ENCODE measurements at places on chromosomes 3 and 15.

GRCh38 chr3:18258492-18258891 lies 166.6 kb downstream of the SATB1 start:
- DNase-seq: no peak

GRCh38 chr3:152622811-152623167 lies 212.1 kb upstream of the P2RY1 start:
- DNase-seq: no peak

DNA sequence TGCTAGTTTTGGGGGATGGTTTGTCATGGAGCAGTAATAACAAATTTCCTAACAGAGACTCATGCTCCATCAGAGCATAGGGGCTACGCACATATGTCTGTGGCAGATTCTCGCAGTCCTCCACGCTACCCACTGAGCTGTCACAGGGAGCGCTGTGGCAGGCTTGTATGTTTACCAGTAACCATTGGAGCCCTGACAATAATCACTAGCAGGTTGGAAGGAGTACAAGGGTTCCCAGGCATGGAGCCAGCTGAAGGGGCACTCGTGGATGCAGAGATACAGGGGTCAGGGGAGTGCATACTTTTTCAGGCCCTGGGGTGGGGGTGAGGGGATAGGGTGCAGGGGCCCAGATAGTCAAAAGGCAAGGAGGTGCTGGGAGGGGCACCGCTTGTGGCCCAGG lies 7.9 kb upstream of the GP9 start:
- DNase-seq: no peak

GRCh38 chr3:40201770-40202169 lies 107.7 kb upstream of the EIF1B start:
- DNase-seq: no peak

DNA sequence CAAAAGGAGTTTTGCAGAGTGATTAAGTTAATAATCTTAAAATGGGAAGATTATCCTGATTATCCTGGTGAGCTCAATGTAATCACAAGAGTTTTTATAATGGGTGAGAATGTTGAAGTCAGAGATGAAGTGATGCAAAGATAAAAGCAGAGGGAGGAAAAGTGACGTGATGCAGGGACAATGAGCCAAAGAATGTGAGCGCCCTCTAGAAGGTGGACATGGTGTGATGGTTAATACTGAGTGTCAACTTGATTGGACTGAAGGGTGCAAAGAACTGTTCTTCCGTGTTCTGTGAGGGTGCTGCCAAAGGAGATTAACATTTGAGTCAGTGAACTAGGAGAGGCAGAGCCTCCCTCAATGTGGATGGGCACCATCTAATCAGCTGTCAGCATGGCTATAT lies 569.6 kb upstream of the AGTR1 start:
- DNase-seq: no peak

DNA sequence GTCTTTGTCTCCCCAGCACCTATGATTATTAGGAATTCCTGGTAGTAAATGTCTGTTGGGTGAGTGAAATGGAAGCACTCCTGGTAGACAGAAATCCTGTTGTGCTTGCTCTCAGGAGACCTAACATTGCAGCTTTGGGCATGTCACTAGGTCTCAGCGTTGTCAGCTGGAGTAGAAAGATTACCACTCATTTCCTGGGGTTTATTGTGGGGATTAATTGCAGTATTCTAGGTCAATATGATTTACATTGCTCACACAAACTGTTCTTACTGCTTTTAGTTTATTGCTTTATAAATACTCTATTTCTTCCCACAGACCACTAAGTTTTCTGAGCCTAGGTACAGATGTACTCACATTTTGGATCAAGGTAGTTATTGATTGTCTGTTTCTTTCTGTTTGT lies 5.1 kb downstream of the TSEN2 start:
- no peak for DNase-seq

- DNase-seq: no peak
Observed at GRCh38 chr3:191320316-191320715, 8.9 kb upstream of the CCDC50 start.

GRCh38 chr3:50090984-50091383 lies 2.3 kb downstream of the RBM5 start:
- no peak for DNase-seq

GRCh38 chr15:86231864-86232721 lies 152.4 kb downstream of the AGBL1 start:
- no peak for DNase-seq

GRCh38 chr15:101641894-101642293 lies 10.3 kb downstream of the TM2D3 start:
- DNase-seq: no peak

DNA sequence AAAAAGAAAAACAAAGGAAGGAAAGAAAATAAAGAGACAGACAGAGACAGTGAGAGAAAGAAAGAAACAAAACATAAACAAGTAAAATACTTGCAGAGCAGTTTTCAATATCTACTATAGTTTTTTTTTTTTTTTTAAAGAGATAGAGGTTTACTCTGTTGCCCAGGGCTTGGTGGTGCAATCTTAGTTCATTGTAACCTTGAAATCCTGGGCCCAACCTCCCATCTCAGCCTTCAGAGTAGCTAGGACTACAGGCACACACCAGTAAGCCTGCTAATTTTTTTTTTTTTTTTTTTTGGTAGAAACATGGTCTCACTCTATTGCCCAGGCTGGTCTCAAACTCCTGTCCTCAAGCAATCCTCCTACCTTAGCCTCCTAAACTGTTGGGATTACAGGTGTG lies 23.1 kb downstream of the CLASP2 start:
- DNase-seq: no peak

- DNase-seq: no peak
Observed at GRCh38 chr15:85837881-85838280, 43.2 kb upstream of the KLHL25 start.

GRCh38 chr3:58743296-58743695 lies 76.7 kb upstream of the FAM3D start:
- no peak for DNase-seq

- no peak for DNase-seq
Observed at GRCh38 chr3:122200661-122201060, 17.2 kb downstream of the CASR start.

- DNase-seq: no peak
Observed at GRCh38 chr3:176776622-176777175, 420.6 kb downstream of the TBL1XR1 start.

GRCh38 chr3:134189849-134190248 lies 60.8 kb downstream of the RYK start:
- no peak for DNase-seq

DNA sequence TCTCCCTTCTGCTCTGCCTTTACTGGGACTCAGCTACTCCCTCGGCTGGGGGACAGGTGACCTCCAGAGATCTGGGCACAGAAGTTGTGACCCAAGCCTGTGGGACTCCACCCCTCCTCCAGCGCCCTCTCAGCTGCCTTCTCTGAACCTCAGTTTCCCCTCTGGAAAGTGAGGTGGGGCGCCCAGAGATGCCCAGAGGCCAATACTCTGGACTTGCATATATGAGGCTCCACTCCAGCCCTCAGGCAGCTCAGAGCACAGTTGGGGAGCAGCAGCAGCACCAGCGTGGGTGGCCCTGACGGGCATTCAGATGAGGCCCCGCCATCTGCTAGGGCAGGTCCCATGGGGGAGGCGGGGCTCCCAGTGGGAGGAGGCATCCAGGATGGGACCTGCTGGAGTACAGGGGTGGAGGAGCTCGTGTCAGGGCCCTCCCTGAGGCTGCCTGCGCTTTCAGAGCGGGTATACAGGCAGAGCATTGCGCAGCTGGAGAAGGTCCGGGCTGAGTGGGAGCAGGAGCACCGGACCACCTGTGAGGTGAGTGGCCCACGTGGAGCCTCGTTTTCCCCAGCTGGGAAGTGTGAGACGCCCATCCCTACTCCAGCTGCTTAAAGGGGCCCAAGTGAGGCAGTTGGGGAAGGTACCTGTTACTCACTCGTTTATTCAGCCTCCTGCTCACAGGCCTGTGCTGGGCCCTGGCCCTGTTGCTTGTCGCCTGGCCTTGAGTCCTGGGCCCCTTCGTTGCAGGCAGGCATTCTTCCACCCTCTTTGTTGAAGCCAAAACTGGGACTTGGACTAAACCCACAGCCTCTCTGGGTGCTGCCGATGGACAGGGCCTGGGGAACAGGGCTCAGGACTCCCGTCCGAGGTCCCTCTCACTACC lies 35.4 kb downstream of the PSTPIP1 start:
- DNase-seq: no peak

- DNase-seq: no peak
Observed at GRCh38 chr3:149654188-149654601, 3.6 kb downstream of the WWTR1 start.

DNA sequence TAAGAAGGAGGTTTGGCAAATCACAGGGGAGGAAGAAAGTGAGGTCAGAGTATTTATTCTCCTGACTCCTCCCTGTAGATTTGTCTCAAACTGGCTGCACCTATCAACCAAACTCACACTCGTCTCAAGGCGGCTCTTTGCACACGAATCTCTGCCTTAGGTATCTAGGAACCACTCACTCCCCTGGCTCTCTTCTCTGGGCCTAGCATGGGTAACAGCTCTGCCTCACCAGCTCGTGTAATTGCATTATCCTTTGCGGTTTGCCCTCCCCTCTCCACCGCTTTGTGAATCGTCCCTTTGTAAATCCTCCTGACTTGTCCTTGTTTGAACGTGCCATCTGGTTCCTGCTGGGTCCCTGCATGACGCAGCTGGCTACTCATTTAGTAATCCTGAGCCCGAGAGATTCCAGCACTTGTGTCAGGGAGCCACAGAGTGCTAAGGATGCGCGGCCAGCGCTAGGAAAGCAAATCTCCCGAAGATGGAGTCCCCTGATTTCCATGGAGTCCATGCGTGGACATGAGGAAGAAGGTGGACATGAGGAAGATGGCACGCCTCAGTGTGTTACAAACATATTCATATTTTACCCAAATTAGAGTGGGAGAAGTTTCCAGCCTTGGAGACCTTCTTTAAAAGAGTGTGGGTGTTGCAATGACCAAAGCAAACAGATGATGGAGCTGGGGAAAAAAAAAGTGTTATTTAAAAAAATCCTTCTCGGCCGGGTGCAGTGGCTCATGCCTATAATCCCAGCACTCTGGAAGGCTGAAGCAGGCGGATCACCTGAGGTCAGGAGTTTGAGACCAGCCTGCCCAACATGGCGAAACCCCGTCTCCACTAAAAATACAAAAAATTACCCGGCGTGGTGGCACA lies 26.7 kb downstream of the NRROS start:
- DNase-seq: no peak

DNA sequence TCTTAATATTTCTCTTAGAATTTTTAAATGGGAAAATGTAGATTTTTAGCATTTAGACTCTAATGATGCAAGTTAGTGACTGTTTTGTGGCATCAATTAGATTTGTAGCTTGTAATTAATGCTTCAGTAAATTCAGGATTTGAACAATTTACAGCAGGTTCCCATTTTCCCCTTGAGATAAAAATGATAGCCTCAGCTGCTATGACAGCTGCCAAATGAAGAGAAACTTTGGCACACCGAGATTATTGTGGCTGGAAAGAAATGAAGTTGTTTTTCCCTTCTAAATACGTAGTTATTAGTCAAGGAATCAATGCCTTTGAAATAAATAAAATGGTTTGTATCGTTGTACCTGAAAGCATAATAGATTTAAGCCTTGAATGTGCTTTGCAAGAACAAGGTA lies 206.4 kb upstream of the P2RY1 start:
- no peak for DNase-seq

DNA sequence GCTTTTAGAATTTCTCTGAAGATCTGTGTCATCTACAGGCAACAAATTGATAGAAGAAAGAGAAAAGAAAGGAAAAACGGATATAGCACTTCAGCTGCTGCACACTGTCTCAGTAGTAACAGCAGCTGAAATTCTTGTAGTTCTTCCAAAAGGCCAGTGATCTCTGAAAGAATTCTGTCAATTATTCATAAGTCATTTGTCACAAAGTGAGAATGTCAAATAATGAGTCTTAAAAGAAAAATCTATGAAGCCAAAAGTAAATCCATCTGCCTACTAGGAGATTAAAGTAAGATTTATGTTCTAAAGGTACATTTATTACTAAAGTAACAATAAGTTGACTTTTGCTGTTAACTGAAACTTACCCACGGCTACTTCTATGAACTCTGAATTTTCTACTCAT lies 24.6 kb downstream of the IFT80 start:
- no peak for DNase-seq

- DNase-seq: no peak
Observed at GRCh38 chr3:110886222-110886893, 185.3 kb upstream of the NECTIN3 start.

GRCh38 chr3:46314517-46314916 lies 39.4 kb upstream of the CCR2 start:
- DNase-seq: no peak

- no peak for DNase-seq
Observed at GRCh38 chr15:88695691-88696251, 57.0 kb downstream of the ISG20 start.

GRCh38 chr15:98873441-98874218 lies 134.0 kb downstream of the PGPEP1L start:
- no peak for DNase-seq

- DNase-seq: no peak
Observed at GRCh38 chr3:123340336-123340735, 108.6 kb downstream of the ADCY5 start.

DNA sequence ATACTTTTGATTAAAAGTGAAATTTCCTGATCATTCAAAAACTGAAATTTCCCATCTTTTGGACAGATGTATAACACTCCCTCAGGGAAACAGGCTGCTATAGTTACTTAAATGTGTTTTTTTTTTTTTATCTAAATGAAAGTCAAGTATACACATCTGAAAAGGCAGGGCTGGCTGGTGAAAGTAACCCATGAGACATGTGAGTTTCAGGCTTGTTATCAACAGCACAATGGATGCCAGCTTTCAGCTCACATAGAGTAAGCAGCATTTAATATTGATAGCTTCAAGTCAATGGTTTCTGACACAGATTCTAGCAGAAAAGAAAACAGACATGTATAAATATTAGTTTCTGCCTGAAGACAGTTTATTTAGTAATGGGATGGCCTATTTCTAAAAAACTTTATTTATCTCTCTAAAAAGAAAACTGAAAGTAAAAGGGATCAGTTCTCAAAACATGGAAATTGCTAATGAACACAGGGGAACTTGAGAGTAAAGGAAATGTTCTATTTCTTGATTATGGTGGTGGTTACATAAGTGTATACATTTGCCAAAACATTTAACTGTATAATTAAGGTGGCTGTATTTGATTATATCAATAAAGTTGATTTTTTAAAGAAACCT lies 89.7 kb upstream of the CMC1 start:
- no peak for DNase-seq

GRCh38 chr3:49662021-49662420 lies 12.1 kb upstream of the APEH start:
- DNase-seq: no peak

- DNase-seq: no peak
Observed at GRCh38 chr3:39028546-39028945, 23.2 kb downstream of the SCN11A start.

DNA sequence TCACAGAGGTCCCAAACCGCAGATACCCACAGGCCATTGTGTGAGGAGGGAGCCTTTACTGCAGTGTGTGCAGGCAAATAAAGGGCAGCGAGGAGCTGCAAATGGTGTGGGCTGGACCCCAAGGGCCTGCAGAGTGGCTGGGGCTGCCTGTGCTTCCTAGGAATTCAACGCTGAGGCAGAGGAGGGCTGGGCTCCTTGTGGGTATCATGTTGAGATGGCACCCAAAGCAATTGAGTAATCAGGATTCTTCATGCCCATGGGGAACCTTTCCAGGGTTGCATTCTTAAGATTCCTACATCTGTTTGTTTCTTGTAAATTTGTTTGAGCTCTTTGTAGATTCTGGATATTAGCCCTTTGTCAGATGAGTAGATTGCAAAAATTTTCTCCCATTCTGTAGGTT lies 85.4 kb upstream of the LIPC start:
- no peak for DNase-seq
